ENCODE measurements at places on chromosomes 2 and 18.
A peak's percentile ranks its signal among the peaks of the same experiment; 100 is the strongest.

DNA sequence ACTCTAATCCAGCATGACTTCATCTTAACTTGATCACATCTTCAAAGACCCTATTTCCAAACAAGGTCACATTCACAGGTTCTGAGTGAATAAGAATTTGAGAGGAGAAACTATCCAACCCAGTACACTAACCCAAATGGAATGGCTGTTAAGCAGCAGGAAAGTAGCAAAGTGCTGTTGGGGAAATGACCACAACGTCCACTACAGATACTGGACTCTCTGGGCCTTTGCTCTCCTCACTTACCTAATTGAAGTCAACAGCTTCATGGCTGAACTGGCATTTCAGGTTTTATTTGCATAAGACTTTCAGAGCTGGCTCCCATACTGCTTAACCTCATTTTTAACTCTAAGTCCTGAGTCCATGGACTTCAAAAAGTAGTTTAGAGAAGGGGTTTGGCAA, 38.0 kb upstream of the ACVR2A start:
- DNase-seq, result no peak

DNA sequence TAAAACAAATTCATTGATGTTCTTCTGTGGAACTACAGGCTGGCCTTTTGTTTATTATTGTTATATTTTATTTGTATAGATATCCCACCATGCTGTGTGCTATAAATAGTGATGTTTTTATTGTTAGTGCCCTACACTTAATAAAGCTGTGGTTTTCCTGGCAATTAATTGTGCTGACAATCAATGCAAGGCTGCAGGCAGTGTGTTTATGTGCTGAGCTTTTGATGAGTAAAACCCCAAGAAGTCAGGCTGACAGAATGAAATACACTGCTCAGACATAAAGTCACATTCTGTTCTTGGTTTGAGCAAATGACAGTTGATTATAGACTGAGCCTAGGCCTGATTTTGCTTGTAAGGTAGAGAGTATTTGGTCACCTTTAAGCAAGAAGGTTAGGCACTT, 362.7 kb downstream of the CPS1 start:
- DNase-seq, result no peak

DNA sequence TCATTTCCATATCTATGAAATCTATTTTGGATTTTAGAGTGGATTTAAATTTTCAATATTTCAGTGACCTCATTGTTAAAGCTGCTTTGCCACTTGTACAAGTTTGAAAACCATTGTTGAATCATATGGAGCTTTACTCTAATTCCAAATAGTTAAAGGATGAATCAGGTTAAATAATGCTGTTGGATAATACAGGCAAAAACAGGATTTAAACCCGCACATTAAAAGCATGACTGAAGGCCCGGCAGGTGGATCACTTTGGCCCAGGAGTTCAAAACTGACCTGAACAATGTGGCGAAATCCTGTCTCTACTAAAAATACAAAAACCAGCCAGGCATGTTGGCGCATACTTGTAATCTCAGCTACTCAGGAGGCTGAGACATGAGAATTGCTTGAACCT, 68.3 kb downstream of the RIF1 start:
- no peak for DNase-seq

DNA sequence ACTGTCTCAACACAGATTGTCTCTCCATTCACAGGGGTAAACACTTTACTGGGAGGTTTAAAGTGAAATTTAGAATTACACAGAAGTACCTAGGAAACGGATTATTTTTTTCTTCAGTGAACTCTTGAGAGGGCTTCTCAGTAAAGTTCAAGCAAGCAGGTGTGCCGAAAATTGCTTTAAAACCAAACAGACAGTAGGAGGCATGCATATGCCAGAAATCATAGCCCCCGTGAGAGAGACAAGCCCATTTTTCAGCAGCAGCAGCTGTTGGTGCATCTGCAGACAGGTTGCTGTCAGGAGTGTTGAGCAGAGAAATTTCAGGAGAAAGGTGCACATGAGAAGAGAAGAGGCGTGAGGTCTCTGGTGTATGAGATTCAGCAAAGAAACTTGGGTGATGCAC, 2115.5 kb upstream of the CELF4 start:
- DNase-seq, result no peak

DNA sequence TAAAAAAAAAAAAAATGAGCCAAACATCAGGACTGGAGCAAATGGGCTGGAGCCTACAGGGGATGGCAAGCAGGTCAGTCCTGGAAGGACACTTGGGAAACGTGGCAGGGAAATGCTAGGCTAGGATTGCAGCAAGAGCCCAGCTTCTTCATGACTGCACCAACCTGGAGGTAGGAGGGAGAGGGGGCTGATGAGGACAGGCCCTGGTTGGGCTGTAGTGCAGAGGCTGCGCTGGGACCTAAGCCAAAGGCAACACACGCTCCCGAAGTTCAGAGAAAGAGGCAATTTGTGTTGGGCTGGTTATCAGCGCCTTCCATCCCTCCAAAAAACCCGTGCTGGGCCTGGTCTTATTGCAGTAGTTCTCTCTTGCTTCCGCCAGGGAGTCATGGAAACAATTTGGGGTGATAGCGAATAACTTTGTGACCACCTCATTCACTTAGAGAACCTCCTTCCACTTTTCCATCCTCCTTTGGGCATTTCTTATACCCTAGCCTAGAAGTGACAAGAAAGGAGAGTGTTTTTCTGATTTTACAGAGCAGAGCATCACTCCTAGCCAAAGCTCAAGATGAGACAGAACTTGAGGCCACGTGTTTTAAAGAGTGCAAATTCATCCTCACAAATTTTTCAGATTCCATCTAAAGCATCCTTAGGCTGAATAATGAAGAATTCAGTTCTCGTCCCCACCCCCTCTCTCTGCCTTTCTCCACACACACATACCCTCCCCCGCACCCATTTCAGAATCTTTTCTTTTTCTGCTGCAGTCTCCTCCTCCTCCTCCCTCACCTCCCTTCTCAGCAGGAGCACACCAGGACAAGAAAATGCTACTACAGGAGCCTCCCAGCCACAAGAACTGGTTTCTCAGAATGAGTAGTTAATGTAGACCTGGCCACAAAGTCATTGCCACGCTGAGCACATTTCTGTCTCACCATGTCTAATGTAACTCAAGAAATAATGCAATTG, 82.5 kb upstream of the STPG4 start:
- DNase-seq, result no peak

DNA sequence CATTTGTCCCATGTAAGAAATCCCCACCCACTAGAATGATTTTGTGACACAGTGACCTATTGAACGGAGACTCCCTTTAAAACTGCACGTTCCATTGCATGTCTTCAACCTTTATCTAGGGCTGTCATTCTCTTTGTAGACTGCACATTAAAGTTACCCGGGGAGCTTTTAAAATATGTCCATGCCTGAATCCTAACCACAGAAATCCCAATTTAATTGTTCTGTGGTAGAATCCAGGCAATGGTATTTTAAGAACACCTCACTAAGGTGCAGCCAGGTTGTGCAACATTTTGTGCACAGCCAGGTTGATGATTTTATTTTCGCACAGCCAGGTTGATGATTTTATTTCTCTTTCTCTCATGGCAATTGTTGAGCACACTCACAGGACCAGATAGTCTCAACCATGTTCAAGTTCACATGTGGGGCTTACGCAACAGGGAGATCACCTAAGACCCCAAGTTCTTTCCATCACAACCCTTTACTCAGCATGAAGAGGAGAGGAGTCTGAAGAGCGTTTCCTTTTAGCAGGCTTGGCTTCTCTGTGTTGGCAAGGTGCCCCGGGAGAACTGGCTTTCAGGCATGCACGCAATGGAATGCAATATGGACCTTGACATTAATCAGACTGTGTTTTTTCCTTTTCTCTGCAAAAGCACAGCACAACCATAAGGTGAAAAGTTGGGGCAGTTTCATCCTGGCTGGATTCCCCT, 467.3 kb upstream of the ETAA1 start:
- peak; percentile 65 for DNase-seq

Measured in urothelium cell line (cell line).